ENCODE measurements at places on chromosomes 6 and 20.

- DNase-seq: no peak
Observed at GRCh38 chr6:18985996-18986395, 598.8 kb downstream of the RNF144B start.

- no peak for DNase-seq
Observed at GRCh38 chr6:3725145-3726047, 26.1 kb downstream of the PXDC1 start.

DNA sequence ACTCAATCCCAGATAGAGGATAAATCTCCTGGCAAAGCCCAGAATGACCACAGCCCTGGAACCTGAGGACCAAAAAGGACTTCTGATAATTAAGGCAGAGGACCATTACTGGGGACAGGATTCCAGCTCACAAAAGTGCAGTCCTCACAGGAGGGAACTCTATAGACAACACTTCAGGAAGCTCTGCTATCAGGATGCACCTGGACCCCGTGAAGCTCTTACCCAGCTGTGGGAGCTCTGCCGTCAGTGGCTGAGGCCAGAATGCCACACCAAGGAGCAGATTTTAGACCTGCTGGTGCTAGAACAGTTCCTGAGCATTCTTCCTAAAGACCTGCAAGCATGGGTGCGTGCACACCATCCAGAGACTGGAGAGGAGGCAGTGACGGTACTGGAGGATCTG, 992 bp downstream of the ZSCAN16 start:
- no peak for DNase-seq

DNA sequence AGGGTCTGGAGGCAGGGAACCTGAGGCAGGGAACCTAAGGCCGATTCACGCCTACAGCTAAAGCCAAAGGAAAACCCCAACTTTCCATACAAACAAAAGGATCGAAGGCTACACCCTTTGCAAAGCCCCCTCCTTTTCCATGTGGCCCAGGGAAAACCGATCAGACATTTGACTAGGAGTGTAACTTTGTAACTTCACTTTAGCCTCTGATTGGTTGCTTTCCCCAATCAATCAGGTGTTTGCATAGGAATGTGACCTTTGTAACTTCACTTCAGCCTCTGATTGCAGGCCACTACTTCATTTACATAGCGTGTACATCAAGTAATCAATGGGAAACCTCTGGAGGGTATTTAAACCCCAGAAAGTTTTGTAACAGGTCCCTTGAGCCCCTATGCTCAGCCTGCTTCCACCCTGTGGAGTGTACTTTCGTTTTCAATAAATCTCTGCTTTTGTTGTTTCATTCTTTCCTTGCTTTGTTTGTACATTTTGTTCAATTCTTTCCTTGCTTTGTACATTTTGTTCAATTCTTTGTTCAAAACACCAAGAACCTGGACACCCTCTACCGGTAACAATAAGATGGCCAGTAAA, 43.3 kb downstream of the CHD6 start:
- no peak for DNase-seq

GRCh38 chr20:7775072-7775471, 165.2 kb downstream of the HAO1 start:
- DNase-seq: no peak

DNA sequence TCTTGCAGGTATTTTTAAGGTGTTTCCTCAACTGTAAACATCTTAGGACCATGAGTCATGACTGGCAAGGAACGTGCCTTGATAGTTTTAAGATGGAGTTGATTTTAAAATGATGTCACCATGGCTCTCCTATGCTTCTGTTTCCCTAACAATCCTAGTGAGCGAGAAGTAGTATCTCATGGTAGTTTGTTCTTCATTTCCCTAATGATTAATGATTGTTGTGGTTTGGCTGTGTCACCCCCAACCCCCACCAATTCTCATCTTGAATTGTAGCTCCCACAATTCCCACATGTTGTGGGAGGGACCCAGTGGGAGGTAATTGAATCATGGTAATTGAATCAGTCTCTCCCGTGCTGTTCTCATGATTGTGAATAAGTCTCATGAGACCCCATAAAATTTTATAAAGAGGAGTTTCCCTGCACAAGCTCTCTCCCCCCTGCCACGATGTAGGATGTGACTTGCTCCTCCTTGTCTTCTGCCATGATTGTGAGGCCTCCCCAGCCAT, 16.8 kb upstream of the BNIP5 start:
- DNase-seq: no peak

- no peak for DNase-seq
Observed at GRCh38 chr6:73250016-73250415, 13.0 kb downstream of the KHDC1 start.

GRCh38 chr20:3559231-3559630, 88.4 kb downstream of the ATRN start:
- no peak for DNase-seq

GRCh38 chr6:40724886-40725285, 137.7 kb upstream of the LRFN2 start:
- DNase-seq: peak; percentile 10

DNA sequence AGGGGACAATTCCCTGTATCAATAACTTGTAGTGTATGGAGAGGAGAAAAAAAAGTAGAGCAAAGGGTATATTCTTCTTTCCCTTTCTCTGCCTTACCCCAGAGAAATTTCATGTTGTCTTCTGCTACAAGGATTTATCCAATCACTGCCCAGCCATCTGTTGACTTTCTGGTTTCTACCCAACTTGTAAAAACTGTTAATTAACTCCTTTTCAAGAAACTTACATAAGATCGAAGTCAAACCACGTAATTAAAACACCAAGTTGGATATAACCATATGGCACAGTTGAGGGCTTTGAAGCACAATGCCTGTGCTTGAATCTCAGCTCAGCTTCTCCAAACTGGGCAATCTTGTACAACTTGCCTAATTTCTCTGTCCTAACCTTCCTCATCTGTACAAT, 99.5 kb downstream of the MAN1A1 start:
- DNase-seq: no peak

GRCh38 chr20:62405108-62405980, 1.7 kb downstream of the CABLES2 start:
- peak; percentile 19 for DNase-seq

GRCh38 chr20:15171016-15171415, 833.6 kb upstream of the FLRT3 start:
- no peak for DNase-seq

DNA sequence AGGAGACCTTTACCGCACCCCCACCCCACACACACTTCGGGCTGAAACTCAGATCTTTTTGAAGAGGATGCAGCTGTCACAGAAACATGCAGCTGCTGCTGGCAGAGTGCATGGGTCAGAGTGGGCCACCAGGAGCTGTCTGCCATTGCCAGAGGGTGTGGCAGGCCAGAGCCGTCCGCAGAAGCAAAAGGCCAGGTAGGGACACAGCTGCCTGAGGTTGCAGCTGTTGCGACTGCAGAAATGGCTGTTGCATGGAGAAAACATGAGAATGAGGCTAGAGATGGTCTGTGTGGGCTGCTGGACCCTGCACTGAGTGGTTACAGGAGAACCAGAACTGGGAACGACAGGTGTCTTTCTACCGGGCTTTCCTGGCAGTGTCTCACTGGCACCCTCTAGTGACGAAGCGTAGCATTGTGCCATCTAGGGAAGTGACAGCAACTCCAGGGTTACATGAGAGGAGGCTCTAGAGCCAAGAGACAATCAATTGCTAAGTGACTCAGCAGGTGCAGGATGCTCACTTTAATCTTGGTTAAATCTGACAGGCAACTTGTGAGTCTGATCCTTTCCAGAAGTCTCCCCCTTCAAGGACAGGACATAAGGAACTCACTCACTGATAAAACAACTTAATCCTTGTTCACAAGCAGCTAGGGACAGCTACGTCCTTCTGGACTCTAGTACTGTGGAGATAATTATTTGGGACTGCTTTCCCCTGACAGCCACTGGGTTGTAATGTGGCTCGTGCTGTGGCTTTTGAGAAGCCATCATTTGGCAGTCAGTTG, 29.1 kb upstream of the SERPINB9 start:
- peak; percentile 92 for DNase-seq

GRCh38 chr6:25458485-25458884, 179.3 kb downstream of the CARMIL1 start:
- DNase-seq: peak; percentile 64

DNA sequence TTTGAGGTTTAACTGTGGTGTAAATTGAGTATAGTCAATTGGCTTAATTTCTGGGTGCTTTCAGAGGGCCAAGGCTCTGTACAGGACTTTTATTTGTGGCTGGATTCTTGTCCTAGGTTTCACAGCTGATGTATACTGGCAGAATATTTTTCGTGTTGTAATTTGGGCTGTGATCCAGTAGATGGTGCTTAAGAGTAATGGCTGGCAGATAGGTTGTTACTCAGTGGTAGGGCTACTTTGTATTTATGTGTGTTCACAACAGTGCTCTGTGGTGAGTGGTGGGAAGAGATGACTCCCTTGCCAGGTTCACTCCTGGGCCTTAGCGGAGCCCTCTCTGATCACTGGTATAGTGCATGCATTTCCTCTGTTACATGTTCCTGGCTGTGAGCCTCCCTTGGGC, 34.5 kb upstream of the FERMT1 start:
- peak; percentile 31 for DNase-seq

Measured in OCI-M1 (cell line).